ENCODE measurements at places on chromosomes 6 and 20.

- H3K27me3 ChIP-seq, result peaks cover 94% of the 10 kb centered on the region
- peak within 1 kb of the TSS; percentile 73 for H3K4me3 ChIP-seq
These were observed at the start of gene B3GAT2 for GRCh38 chr6:70956451-70957283. Gene B3GAT2, minus strand, starts transcription at chr6:70957060. Its CDS starts 631 bp downstream, at chr6:70956429.

GRCh38 chr20:31579245-31579644 is 25.8 kb upstream of the ID1 start:
- H3K36me3 ChIP-seq, result peaks cover 5% of the 10 kb centered on the region
- H3K27ac ChIP-seq, result peak overlapping the region; percentile 83
- H3K27me3 ChIP-seq, result no peaks in the 10 kb centered on the region

DNA sequence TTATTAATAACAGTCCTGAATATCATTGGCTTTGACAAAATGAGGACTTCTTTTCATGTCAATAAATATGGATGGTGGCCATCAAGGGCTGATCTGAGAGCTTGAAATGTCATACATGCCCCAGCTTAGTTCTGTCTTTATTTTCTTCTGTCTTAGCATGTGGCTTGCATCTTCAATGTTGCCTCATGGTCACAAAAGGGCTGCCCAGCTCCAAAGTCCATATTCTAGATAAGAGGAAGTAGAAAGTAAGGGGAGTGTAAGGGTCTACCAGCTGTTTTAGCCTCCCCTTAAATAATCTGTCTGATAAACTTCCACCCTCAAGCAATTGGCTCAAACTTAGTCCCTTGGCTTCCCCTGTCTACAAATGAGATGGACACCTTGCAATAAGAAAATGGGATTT is 14.2 kb downstream of the BTN2A1 start:
- H3K27ac ChIP-seq, result no peak overlapping the region
- H3K4me1 ChIP-seq, result peaks cover 21% of the 10 kb centered on the region
- H3K36me3 ChIP-seq, result peaks cover 50% of the 10 kb centered on the region
- H3K27me3 ChIP-seq, result no peaks in the 10 kb centered on the region
- H3K4me3 ChIP-seq, result no peak overlapping the region

DNA sequence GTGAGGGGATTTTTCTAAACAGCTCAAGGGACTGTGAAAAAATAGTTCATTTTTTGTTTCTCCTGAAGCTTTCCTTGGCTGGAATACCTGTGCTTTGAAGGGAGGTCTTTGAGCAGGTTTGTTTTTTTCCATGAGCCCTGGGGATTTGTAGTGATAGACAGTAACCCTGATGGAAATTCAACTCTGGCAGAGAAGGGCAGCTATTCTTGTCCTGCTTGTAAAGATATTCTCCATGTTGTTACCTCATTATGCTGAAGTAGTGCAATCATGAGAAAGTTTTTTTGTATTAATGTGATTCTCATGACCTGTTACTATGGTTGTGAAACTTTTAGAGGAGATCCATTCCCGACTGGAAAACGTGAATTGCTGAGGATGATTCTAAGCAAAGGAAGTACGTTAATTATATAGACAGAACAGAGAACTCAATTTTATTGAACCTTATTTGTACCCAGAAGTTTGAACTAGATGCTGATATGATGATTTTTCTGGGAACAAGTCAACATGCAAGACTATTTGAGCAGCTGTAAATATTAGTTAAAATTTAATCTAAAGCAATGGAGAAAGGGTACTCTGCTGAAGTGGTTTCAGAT is 12.5 kb downstream of the UTRN start:
- H3K27ac ChIP-seq, result peak overlapping the region; percentile 89
- peaks cover 20% of the 10 kb centered on the region for H3K4me1 ChIP-seq
- H3K36me3 ChIP-seq, result peaks cover 18% of the 10 kb centered on the region
- DNase-seq, result no peak

- DNase-seq, result no peak
- H3K4me3 ChIP-seq, result no peak overlapping the region
- peaks cover 11% of the 10 kb centered on the region for H3K4me1 ChIP-seq
- H3K36me3 ChIP-seq, result no peaks in the 10 kb centered on the region
- H3K27ac ChIP-seq, result no peak overlapping the region
These were observed 21.6 kb downstream of the RALGAPA2 start for GRCh38 chr20:20690676-20691476.

- no peak overlapping the region for H3K4me3 ChIP-seq
- H3K27me3 ChIP-seq, result no peaks in the 10 kb centered on the region
- H3K4me1 ChIP-seq, result no peaks in the 10 kb centered on the region
- no peak overlapping the region for H3K27ac ChIP-seq
- H3K36me3 ChIP-seq, result no peaks in the 10 kb centered on the region
- DNase-seq, result no peak
These were observed 842.0 kb downstream of the HACE1 start for GRCh38 chr6:104017410-104018381.

- no peaks in the 10 kb centered on the region for H3K27me3 ChIP-seq
- H3K4me3 ChIP-seq, result no peak overlapping the region
- no peak overlapping the region for H3K27ac ChIP-seq
- no peaks in the 10 kb centered on the region for H3K36me3 ChIP-seq
- H3K4me1 ChIP-seq, result peaks cover 10% of the 10 kb centered on the region
These were observed 66.6 kb upstream of the ADGRF4 start for GRCh38 chr6:47631797-47632196.

DNA sequence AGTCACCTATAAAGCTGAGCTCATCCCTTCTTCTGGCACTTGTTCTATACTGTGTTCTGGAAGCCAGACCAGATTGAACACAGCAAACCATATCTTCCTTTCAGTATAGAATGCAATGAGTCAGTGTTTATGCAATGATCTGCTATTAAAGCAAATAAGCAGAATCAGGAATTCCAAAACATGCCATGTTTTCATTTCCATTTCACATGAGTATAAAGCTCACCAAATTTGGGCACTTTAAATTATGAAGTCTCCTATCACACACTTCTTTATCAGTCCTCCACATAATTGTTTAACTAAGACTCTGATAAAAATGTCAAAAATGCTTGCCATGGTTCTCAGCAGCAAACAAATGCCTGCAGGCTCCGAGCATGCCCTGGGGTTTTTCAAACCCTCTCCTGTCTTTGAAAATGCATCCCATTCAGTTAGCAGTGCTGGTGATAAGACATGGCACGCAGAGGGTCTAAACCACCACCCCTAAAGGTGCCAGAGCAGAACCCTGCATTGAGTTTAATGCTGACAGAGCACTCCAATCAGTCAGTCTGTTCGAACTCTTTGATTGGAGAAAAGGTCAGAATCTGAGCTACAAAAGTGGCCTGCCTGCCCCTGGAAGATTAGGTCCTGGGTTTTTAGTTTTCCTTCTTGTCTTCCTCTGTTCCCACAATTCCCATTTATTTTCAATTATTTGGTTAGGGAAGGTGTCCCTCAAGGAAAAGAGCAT is 234.1 kb downstream of the GMPR start:
- H3K27me3 ChIP-seq, result no peaks in the 10 kb centered on the region
- H3K4me3 ChIP-seq, result no peak overlapping the region
- no peak for DNase-seq
- H3K4me1 ChIP-seq, result peaks cover 25% of the 10 kb centered on the region

- no peak for DNase-seq
- no peak overlapping the region for H3K4me3 ChIP-seq
- no peaks in the 10 kb centered on the region for H3K4me1 ChIP-seq
- H3K27me3 ChIP-seq, result peaks cover 28% of the 10 kb centered on the region
- no peak overlapping the region for H3K27ac ChIP-seq
These were observed 438.1 kb upstream of the AGPAT4 start for GRCh38 chr6:161711938-161712337.

DNA sequence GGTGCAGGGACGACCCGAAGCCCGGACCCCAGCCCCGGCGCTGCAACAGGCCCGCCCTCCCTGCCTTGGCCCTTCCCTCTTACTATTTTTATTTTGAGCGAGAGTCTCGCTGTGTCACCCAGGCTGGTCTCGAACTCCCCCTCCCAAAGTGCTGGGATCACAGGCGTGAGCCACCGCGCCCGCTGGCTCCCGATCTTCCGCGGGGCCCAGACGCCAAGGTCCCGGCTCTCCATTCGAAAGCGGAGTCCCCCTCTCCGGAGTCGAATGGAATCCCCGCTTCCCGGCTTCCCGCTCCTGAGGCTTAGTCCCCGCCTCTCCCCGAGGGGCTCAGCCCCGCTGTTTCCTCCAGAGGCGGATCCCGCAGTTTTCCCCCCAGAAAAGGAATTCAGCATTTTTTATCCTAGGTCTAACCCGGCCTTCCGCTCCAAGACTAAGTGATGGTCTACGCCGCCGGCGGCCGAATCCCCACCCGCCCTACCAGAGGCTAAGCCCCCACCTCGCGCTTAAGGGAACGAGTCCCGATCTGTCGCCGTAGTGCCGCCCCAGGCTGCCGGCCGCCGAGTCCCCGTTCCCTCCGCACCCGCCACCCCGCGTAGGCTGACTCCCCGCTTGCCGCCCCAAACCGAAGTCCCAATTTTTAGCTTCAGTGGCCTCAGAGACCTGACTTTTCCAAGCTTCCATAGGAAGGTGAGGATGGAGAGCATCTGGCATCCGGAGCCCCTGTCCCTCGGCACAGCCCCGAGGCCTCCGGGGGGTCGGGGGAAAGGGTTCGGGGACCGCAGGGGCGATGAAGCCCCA is 11.5 kb upstream of the TMC2 start:
- peaks cover 7% of the 10 kb centered on the region for H3K4me1 ChIP-seq
- H3K4me3 ChIP-seq, result peak overlapping the region; percentile 94
- H3K27me3 ChIP-seq, result peaks cover 74% of the 10 kb centered on the region
- peak overlapping the region; percentile 92 for H3K27ac ChIP-seq
- no peaks in the 10 kb centered on the region for H3K36me3 ChIP-seq
- peak; percentile 50 for DNase-seq

DNA sequence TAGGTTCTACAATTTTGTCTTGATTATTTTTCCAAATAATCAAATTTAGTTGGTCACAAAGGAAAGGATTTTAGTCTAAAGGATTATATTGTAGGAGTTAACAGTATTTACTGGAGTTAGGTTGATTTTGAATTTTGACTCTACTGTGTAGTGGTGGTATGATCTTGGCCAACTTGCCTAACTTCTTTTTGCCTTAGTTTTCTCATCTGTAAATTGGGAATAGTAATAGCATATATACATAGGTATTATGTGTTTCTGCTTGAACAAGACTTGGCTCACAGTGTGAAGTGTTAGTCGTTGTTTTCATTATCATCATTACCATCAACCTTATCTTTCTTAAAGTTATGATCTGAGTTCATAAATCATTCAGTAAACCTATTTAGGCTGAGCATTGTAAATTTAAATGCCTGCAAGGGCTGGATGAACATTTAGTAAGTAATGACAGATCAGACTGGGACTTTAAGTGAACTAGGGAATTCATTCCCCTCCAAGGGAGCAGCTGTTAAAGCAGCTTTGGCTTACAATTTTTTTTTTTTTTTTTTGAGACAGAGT is 11.2 kb downstream of the ITCH start:
- DNase-seq, result no peak
- peak overlapping the region; percentile 39 for H3K27ac ChIP-seq
- no peak overlapping the region for H3K4me3 ChIP-seq

GRCh38 chr6:169092375-169092774 is 161.3 kb downstream of the THBS2 start:
- DNase-seq, result no peak
- H3K4me1 ChIP-seq, result peaks cover 3% of the 10 kb centered on the region
- H3K27me3 ChIP-seq, result peaks cover 2% of the 10 kb centered on the region
- peaks cover 8% of the 10 kb centered on the region for H3K36me3 ChIP-seq
- no peak overlapping the region for H3K27ac ChIP-seq

DNA sequence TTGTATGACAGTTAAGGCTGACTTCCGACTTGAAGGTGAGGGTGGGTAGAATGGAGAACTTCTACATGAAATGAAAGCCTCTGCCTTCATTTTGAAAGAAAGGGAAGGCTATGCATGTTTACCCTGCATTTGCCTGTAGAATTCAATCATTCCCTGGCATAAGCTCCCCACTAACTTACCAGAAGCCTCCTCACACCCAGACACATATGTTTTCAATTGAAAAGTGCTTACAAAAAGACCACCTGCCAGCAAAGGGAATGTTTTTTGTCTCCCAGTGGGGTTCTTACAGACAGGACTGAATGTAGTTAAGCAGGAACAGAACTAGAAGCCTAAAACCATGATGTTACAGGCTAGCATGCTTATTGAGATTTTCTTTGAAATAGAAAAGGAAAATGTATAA is 392.1 kb upstream of the HSF2 start:
- H3K27me3 ChIP-seq, result no peaks in the 10 kb centered on the region
- no peaks in the 10 kb centered on the region for H3K36me3 ChIP-seq
- H3K4me1 ChIP-seq, result peaks cover 33% of the 10 kb centered on the region
- no peak for DNase-seq
- no peak overlapping the region for H3K4me3 ChIP-seq
- peak overlapping the region; percentile 31 for H3K27ac ChIP-seq

DNA sequence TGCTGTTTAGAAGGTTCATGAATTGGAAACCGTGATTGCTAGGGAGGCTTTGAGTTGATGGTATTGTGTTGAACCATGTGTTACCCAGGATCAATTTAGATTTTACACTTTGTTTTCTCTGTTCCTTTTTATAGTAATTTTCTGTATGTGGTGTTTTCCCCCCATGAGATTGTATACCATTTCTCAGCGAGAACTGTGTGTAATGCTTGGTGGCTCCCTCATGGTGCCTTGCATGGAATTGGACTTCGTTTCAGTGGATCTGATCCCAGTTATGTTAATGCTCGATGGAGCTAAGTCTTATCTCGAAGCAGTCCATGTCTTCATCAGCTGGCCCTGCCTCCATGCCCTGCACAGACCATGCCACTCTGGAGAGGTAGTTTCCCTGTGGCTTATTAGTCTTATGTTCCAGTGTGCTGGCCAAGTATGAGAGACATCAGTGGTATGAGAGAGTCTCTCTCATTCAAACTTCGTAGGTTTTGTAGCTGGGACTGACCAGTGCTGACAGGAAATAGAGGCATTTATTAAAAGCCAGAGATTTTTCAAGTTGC is 18.7 kb downstream of the PTPN1 start:
- no peak overlapping the region for H3K4me3 ChIP-seq
- no peaks in the 10 kb centered on the region for H3K27me3 ChIP-seq
- H3K4me1 ChIP-seq, result peaks cover 19% of the 10 kb centered on the region
